ENCODE measurements at places on chromosomes 1 and 21.

- DNase-seq, result no peak
Measured at GRCh38 chr1:195608883-195609282, 999.4 kb downstream of the KCNT2 start.

DNA sequence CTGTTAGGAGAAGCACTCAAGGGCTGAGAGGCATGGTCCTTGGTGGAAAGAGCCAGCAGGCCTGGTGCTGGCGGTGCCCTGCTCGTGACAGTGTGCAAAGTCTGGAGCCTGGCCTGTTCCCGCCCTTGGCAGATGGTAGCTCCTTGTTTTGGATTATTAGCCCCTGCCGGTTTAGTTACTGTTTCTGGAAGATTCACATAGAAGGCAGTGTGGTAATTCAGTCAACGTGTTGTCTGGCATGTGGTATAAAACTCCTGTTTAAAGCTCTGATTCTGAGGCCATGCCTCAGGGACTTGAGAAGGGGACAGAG lies 6.8 kb downstream of the PKNOX1 start:
- DNase-seq, result no peak

- no peak for DNase-seq
Measured at GRCh38 chr1:203214871-203215270, 14.6 kb downstream of the CHIT1 start.

DNA sequence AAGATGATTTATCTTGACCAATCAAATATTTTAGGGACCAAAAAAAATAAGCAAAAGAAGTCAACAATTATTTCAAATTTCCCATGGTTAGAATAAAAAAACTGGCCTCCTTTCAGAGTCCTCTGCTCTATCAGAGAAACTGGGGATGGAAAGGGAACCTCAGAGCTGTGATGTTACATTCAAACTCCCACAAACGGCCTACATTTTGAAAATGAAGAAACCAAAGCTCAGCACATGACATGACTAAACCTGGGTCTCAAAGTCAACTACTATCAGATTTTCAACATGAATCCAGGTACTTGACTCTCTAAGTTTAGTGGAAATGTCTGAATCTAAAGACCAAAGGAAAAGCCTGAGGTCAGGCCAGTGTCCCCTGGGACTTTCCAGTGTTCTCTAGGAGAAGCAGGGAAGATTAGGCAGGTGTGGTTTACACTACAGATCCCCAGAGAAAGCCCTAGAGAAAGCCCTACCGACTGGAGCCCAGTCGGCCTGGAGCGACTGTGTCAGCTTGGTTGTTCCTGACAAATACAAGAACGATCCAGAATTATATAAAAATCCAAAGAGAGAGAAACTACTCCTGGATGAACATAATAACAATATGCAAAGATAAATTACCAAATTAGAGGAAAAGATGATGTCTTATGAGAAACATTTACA lies 24.8 kb downstream of the JAK1 start:
- DNase-seq, result no peak

DNA sequence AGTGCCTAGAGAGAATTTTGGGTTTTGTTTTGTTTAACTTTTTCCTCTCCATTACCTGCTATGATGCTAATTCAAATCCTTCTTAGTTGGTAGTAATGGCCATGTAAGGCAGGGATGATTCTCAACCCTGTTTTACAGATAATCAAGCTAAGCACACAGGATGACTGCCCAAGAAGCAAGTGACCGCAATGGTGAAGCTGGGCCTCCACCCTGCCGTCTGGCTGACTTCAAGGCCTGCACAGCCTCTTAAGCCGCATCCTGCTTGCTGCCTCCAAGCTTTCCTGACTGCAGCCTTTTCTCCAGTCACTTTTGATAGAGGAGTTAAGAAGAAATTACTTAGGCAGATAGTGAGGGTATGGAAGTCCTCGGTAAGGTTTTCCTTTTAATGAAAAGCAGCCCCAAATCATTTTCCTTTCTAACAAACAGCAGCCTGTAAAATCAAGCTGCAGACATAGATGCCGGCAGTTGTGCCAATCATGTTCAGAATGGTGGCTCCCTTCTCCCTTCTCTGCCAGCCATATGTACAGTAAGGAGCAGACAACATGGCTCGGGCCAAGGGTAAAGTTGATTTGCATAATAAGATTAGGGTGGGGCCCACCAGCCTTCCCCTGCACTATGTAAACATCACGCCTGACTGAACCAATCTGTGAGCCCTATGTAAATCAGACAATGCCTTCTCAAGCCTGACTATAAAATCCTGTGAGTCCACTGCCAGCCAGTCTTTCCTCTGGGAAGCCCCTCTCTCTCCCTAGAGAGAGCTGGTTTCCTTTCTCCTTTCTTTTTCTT lies 8.8 kb upstream of the CTBS start:
- no peak for DNase-seq

GRCh38 chr1:107327446-107327845 lies 186.6 kb downstream of the NTNG1 start:
- no peak for DNase-seq

GRCh38 chr1:6864166-6864565 lies 78.9 kb downstream of the CAMTA1 start:
- DNase-seq, result no peak
